ENCODE measurements at places on chromosomes 1 and 21.

DNA sequence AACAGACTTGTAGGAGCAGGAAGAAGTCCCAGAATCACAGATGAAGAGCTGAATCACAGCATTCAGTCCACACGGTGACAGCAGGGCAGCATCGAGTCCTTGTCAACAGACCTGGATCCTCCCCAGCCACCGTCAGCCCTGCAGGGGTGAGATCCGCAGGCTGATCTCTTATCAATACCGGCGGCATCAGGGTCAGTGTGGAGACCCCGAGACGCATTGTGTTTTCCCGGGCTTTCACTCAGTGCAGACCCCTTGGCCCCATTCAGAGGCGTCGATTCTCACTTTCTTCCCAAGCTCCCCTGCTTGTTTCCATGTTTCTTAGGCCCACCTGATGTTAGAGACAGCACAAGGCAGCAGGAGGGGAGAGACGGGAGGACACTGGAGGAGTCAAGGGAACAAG lies 609.6 kb downstream of the PTPRU start:
- no peak for DNase-seq

- DNase-seq: no peak
These were observed 11.8 kb downstream of the FCMR start for GRCh38 chr1:206909883-206910318.

DNA sequence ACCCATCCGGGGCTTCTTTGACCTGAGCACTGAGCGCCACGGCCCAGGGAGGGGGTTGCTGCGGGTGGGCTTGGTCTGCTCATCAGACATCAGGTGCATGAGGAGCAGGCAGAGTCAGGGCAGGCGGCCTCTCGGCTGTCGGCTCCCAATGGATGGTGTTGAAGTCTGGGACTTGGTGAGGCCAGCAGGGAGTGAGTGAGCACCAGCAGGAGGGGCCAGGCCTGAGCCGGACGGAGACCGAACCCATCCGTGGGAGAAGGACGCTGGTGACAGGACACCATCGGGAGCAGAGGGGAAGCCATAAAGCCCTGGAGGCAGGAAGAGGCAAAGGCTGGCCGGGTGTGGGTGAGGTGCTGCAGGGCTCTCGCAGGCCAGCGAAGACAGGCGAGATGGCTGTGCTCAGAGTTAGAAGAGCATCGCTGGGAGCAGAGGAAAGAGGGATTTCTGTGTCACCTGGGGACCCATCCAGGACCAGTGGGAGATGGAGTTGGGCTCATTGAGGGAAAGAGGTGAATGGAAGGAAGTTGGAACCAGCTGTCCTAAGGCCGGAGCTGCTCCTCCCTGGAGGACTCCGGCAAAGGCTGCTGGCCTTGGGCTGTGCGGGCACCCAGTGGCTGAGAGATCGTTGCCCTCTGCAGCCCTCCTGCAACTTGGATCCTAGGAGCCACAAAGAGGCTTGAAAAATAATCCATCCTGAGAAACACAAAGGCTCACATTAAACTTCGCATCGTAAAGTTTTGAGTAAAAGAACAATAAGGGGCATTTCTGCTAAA lies 49.9 kb downstream of the PDE9A start:
- DNase-seq: no peak

- no peak for DNase-seq
These were observed 7.0 kb upstream of the GBP6 start for GRCh38 chr1:89356658-89357400.

GRCh38 chr1:170624146-170624545 lies 39.8 kb upstream of the PRRX1 start:
- DNase-seq: no peak

- no peak for DNase-seq
These were observed 47.6 kb downstream of the IRF2BP2 start for GRCh38 chr1:234562334-234562733.

DNA sequence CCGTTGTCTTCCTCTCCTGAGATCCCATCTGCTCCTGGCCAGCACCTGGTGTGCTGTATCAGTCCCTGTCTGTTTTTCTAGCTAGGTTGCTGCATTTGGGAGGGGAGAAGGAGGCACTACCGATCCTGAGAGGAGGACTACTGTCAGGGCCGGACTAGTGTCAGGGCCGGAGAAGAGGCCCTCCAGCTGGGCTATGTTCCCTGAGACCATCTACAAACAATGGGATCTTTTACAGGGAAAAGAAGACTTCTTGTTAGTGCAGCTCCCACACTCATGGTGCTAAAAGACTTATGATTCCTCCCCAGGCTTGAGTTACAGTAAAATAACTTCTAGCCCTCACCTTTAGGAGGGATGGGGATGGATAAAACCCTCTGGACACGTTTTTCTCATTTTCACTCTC lies 141.0 kb upstream of the TNR start:
- no peak for DNase-seq

All from activated CD4-positive, alpha-beta T cell treated with anti-CD3 and anti-CD28 coated beads, Interleukin-2, amount 50 U/mL, for 48 hours (primary cell).